ENCODE measurements at places on chromosomes 4 and X.

DNA sequence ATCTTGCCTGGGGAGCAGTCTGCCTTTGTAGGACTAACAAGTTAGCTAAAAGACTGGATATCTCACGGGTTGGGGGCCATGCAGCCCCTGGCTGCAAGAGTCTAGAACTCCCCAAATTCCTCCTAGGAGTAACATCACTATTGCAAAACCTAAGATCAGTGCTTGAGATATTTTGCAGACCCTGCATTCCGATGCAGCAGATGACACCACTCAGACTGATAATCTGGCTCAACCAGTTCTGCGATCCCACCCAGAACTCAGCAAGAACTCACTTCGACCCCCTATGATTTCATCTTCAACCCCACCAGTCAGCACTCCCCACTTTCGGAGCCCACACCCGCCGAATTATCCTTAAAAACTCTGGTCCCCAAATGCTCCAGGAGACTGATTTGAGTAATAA is 834.0 kb downstream of the C4orf33 start:
- no peak for DNase-seq

- no peak for DNase-seq
These were observed 93.6 kb downstream of the RBM47 start for GRCh38 chr4:40536032-40536431.

DNA sequence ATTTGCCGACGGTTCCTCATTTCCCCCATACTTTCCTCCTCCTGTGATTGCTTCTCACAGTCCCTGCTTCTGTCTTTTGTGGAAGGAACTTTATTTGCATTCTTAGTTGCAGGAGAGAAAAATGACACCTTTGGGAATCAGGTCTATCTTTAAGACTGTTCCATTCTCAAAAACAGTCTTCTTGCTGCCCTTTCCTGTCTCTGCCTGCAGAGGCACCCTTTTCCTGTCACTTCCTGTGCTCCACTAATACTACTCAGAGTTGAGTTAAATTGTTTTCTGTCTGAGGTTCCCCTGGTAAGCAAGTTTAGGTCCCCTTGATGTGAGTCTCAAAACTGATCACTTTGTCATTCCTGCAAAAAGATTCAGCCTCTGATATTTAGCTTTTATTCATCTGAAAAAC is 208.8 kb upstream of the CLNK start:
- DNase-seq: no peak

DNA sequence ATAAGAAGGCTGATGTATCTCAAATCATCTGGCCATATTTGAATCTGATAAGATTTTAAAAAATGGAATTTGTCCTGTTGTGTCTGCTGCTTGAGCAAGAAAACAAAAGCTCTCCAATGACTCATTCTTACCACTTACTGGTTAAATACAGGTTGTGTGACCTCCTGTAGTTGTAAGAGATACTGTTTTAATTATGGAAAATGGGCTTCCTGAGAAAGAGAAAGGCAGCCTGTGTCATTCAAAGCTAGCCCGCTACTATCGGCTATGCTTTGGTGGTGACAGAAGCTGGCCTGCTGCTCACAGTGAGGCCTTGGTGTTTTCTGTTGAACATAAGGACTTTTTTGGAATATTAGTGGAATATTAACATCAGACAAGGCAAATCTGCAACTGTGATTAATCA is 1722.1 kb upstream of the PCDH10 start:
- DNase-seq: no peak

GRCh38 chr4:7389101-7389701 is 45.5 kb downstream of the PSAPL1 start:
- no peak for DNase-seq

DNA sequence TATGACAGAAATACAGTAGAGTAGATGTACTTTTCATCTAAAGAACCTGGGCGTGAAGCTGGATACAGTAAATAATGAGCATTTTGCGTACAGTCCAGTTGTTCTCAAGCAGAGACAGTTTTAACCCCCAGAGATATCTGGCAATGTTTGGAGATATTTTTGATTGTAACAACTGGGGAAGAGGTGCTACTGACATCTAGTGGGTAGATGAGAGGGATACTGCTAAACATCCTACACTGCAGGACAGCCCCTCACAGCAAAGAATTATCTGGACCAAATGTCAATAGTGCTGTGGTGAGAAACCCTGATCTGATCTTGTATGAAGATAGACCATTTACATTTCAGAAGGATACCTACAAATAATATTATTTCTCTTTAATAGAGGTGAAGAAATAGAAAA is 200.2 kb upstream of the FAM47A start:
- no peak for DNase-seq

DNA sequence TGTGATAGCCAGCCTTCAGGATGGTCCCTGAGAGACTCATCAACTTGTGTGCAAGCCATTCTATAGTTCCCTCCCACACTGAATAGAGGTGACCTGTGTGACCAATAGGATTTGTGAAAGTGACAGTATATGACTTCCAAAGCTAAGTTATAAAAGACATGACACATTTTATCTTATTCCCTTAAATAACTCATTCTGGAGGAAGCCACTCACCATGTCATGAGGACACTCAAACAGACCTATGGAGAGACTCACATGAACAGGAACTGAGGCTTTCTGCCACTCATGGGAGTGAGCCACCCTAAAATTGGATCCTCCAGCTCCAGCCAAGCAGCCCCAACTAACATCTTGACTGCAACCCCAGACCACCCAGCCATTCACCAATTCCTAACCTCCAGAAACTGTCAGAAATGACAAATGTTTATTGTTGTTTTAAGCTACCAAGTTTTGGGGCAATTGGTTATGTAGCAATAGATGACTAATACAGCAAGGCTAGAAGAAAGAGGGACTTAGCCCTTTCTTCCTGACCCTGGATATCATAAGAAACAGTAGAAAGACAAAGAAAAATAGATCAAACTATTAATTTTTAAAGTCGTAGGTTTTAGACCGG is 9.0 kb upstream of the CHIC2 start:
- peak; percentile 70 for DNase-seq

GRCh38 chr4:95833711-95834194 is 6.1 kb upstream of the PDHA2 start:
- peak; percentile 0 for DNase-seq

- no peak for DNase-seq
These were observed 60.2 kb downstream of the RGS12 start for GRCh38 chr4:3352941-3353594.

DNA sequence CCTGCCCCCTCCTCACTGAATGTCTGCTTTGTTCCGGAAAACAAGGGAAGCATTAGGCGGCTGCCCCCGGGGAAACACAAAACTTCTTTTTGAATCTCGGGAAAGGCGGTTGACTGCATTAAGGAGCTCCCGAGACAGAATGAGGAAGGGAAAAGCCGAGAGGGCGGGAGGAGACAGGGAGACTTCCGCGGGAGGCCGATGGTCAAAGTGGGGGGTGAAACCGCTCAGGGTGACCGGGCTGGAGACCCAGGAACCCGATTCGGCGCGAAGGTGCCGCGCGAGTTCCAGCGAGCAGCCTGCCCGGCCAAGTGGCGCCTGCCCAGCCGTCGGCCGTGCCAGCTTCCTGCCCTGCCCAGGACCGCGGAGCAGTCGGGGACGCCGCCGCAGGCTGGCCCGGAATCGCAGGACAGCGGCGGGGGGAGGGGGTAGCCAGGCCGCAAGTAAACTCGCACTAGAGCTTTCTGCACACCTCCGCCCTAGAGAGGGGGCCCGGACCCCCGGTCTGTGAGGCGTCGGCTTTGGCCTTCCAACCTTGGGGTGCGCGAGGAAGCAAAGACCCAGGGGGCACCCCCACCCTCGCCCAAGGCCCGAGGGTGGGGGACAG is 55.1 kb upstream of the BCOR start:
- DNase-seq: no peak

- no peak for DNase-seq
These were observed 103.8 kb downstream of the MAPK10 start for GRCh38 chr4:86256086-86256485.

- DNase-seq: no peak
These were observed 122.2 kb downstream of the UBE2K start for GRCh38 chr4:39820186-39820585.

DNA sequence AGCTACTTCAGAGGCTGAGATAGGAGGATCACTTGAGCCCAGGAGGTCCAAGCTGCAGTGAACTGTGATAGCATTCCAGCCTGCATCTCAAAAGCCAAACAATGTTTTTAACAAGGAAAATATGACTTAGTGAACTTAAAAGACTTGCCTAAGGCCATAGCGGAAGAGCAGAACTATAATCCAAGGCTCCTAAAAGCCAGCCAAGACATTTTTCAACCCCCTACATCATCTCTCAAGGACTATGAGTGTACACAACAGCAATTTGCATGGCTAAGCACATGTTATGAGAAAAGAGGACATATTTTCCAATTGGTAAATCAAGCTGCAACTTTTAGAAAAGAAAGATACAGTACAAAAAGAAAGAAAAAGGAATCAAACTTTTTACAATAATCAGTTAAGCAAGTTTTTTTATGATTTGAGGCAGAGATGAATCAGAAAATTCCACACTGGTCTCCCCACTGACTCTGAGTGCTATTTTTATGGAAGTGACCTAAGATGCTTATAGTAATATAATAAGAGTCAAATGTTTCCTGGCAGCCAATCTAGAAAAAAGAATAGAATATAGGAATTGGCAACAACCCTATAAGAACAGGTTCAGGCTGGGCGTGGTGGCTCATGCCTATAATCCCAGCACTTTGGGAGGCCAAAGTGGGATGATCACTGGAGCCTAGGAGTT is 9.8 kb upstream of the ACOT9 start:
- peak; percentile 46 for DNase-seq

GRCh38 chrX:70219938-70220764 is 14.3 kb upstream of the AWAT1 start:
- DNase-seq: no peak

GRCh38 chrX:129842510-129843208 is 1.0 kb downstream of the ZDHHC9 start:
- peak; percentile 12 for DNase-seq

GRCh38 chr4:80619070-80619674 is 283.6 kb downstream of the CFAP299 start:
- DNase-seq: peak; percentile 14

DNA sequence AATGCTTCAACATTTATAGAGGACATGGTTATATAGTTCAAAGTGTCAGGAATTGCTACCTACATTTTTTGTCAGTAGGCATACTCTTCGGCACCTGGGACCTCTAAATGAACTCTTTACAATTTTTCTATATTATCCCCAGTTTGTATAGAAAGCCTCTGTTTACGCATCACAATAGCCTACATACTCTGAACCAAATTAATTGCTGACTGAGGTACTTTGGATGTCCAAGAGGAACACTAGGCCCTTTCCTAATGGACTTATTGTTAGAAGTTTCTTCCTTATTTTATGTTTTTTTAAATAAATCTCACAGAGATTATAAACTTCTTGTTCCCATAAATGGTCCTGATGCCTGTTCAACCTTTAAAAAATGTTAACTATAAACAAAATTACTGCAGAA is 8.4 kb upstream of the AFF2 start:
- no peak for DNase-seq

- no peak for DNase-seq
These were observed 10.6 kb downstream of the HGFAC start for GRCh38 chr4:3452376-3452775.

DNA sequence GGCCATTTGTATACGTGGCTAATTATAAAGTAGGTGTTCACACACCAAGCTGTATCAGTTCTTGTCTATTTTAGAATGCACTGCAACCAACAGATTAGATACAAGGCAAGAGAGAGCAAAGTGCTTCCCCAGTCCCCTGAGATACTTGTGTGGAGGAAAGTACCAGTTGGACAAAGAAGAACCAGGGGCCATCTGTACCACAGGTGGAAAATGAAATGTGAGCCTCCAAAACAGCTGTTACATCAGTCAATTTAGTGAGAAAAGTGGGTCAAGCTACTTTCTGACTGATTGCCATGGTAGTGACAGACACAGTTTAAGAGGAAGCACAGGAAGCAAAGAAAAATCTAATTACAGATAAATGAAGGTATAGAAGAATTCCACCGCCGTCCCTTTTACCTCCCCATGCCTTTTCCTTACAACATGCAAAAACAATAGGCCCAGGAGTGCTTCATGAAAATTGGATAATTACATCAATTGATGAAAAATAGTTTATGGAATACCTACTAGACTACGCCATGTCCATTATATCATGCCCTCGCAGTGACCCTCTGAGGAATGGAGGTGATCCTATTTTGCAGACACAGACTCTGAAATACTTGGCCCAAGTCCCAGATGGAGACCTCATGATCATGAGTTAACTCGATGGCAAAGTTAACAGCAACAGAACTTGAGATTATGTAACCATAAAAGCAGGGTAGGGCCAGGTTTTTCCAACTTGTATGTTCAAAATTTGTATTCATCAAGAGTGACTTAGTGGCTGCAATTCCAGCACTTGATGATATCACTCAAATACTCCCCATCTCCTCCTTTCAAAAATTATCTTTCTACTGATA is 15.8 kb downstream of the SMPX start:
- no peak for DNase-seq

- DNase-seq: no peak
These were observed 526.6 kb downstream of the C4orf33 start for GRCh38 chr4:129622566-129622965.

GRCh38 chr4:25982962-25983361 is 68.9 kb downstream of the SMIM20 start:
- no peak for DNase-seq

DNA sequence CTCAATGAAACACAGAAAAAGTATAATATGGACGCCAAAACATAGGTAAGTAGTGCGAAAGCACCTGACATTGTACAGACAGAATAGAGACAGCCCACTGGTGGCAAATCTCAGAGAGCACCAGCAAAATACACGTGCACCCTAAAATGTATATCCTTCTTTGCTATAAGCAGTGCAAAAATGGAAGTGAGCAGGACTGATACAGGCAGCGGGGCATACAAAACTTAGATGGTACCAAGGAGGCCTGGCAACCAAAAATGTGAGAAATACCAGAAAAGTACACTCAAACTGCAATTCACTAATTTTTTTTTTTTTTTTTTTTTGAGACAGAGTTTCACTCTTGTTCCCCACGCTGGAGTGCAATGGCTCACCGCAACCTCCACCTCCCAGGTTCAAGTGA is 63.9 kb downstream of the EIF4E start:
- DNase-seq: no peak
